Prostate gland (tissue), 2 donors: ENCODE measurements at places on chromosomes 11 and 22. TPM values are rescaled to one million over a fixed set of nuclear protein-coding genes. Genes with fewer than 3 reads are reported as not detected.

The OR52H1 gene
- total RNA-seq: 0.57 TPM

The GP1BB gene
- total RNA-seq: 60.3 TPM

The KCNJ5 gene
- 3.9 TPM for total RNA-seq

The OR5D14 gene
- total RNA-seq: not detected

The CNGA4 gene
- 2.0 TPM for total RNA-seq

The C11orf87 gene
- total RNA-seq: not detected
